ENCODE measurements at places on chromosomes 2 and 18.

DNA sequence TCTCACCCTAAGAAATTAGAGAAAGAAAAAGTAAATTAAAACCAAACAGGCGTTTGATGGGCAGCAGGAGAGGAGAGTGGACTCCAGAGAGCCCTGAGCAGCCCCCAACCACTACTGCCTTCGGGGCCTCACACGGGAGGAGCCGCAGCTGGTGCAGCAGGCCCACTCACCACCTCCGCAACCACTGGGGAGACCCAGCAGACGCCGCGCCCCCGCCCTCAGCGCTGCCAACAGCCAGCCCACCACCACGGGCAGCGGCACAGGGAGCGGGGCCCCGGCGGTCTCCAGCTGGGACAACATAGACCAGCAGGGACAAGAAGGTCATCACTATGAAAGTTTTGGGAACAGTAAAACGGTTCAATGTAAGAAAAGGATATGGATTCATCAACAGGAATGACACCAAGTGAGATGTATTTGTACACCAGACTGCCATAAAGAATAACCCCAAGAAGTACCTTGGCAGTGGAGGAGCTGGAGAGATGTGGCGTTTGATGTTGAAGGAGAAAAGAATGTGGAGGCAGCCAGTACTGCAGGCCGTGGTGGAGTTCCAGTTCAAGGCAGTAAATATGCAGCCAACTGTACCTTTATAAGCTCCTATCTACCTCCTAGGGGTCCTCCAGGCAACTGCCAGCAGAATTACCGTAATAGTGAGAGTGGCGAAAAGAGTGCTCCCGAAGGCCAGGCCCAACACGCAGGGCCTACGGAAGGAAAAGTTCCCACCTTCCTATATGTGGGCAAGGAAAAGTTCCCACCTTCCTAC lies 76.5 kb downstream of the OLA1 start:
- no peak for DNase-seq

- no peak for DNase-seq
Measured at GRCh38 chr2:141313972-141314371, 816.8 kb downstream of the LRP1B start.

DNA sequence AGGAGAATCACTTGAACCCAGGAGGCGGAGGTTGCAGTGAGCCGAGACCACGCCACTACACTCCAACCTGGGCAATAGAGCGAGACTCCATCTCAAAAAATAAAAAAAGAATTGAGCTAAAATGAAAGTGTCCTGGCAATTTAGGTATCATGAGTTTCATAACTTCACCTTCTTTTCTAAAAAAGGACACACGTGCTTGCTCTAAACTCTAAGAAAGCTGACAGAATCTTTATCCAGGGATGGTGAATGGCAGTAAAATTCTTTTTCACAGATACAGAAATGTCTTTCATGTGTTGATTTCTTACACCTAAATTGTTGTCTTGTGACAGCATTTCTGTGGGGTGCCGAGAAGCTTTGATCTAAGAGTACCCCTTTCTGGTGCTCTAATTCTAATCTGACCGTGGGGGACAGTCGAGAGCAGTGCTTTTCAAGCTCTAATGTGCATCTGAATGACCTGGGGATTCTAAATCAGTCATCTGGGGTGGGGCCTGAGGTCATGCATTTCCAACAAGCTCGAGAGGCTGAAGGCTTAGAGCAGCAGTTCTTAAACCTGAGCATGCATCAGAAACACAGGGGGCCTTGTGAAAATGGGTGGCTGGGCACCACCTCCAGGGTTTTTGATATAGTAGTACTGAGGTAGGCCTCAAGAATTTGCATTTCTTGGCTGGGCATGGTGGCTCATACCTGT lies 42.1 kb upstream of the REL start:
- DNase-seq = no peak

DNA sequence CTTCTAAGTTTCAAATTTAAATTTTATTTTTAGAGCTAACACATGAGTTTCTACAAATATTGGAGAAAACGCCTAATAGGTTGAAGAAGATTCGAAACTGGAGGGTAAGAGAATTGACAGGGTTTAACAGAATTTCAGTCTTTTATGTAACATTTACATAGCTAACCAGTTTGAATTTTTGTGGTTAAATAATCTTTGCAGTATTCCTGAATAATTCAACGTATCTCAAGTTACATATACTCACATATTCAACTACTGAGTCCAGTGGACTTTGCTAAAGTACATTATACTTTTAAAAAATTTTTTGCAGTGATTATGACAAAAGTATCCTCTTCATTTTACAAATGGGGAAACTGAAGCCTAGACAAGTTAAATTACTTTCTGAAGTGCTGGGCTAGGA lies 34.0 kb downstream of the CCNT2 start:
- DNase-seq = no peak

DNA sequence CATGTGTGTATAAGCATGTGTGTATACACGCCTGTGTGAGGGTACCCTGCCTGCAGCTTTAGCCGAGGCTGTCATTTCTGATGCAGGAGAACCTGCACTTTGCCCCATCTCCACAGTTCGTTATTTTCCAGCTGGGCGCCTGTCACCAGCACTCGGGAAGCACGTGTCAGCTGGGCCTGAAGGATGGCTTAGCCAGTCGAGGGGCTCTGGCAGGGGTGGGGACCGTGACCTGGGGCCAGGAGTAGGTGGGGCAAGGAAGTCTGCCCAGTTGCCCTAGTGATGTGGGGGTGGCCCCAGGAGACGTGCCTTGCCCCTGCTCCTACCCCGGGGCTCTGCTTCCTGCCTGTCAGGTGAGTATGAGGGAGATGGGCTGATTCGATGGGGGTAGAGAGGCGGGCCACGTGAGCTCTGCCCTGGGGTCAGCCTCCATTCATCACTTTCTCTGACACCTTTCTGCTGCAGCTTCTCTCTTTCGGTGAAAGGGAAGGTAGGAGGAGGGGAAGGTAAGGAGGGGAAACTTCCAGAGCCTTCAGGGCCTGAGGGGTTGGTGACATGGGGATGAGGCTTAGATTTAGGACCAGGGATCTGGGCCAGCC lies 130.6 kb upstream of the SKOR2 start:
- DNase-seq = no peak

- no peak for DNase-seq
Measured at GRCh38 chr2:205545971-205546816, 136.1 kb upstream of the NRP2 start.

GRCh38 chr2:100247256-100248043 lies 74.9 kb downstream of the LONRF2 start:
- peak; percentile 67 for DNase-seq

DNA sequence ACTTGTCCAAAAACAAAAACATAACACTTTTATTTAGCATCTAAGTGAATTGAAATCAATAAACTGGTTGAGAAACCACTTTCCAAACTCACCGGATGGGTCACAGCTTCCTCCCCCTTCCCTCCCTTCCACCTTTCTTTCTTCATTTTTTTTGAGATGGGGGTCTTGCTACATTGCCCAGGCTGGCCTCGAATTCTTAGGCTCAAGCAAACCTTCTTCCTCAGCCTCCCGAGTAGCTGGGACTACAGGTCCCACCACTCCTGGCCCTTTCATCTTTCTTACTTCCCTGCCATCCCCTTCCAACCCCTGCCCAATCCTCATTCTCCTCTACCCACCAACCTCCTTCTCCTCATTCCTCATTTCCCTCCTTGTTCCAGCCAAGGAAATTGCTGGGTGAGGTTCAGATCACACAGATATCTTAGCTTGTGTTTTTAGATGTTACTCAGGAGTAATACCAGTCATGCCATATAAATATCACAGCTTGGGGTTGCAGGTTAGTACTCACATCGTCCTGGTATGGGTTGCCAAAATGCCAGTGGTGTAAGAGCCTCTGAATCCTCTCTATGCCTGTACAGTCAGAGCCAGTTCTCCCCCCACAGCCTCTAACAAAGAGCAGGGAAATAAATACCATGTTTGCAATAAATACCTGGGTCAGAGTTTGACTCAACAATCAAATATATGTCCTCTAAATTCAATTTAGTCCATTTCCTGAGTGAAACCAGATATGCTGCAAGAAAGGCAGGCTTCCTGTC lies 132.7 kb upstream of the NDUFV2 start:
- DNase-seq = no peak

DNA sequence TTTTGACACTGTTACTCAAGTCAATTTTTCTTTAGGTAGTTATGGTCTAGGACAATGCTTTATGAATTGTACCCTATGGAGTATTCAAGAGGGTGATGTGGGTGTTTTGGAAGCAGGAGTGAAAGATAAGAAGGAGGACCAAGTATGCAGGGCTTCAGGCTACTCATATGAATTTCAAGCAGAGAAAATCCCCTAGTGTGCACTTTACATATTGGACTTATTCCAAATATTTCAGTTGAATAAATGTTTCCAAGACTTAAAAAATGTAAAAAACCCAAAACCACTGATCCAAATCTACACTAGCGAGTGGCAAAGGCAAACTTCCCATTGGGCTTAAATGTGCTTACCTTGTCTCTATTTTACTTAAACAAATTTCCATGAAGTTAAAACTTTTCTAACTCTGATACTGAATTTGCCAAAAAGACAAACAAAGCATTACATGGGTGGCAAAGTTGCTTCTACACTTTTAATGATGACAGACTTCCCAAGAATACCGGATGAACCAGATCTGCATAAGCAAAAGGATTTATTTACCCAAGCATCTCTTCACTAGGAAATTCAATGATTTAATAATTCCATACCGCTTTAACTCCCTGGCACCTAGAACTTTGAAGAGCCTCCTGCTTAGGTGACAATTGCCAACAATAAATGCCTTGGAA lies 1233.5 kb upstream of the NXPH2 start:
- no peak for DNase-seq

DNA sequence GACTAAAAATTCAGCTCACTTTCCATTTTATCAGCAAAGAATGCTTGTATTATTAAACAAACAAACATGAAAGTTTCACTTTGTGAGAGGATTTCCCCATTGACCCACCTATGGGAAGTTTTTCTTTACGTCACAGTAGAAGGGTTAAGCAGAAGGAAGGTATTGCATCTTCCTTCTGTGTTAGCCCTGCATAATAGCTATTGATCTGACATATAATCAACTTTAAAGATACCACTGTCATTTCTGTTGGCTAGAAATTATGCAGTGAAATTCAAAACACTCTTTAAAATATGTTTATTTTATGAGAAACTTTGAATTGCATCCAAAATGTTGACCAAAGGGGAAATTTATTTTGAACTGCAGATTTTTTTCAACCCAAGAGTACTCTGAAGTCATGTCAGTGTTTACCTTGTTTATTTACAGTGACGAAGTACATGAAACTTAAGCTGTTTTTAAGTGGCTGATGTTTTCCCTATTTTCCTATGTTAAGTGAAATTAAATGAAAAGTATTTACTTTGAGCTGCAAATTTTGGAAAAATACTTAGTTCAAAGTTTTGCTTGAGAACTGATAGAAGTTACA lies 566.4 kb downstream of the ZEB2 start:
- DNase-seq = no peak

- DNase-seq = no peak
Measured at GRCh38 chr18:23487738-23488570, 15.4 kb upstream of the RMC1 start.

GRCh38 chr2:240299710-240300068 lies 135.8 kb upstream of the GPC1 start:
- DNase-seq = peak; percentile 7

DNA sequence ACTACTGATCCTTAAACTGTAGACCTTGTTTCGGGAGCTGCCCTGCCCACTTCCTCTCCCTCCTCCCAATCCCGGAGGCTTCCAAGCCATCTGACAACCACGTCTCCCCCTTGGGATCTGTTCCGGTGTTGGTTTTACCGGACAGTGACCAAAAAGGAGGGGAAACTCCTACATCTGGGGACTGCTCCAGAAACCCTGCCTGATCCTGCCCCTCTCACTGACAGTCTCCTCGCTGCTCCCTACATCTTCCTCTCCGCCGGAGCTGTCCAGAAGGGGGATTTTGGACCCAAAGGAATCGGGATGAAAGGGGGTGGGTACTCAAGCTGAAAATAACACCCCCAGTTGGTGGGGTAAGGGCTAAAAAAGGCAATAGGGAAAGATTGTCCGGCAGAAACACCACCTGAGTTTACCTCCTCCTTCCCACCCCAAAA lies 1.5 kb downstream of the INO80D start:
- no peak for DNase-seq

DNA sequence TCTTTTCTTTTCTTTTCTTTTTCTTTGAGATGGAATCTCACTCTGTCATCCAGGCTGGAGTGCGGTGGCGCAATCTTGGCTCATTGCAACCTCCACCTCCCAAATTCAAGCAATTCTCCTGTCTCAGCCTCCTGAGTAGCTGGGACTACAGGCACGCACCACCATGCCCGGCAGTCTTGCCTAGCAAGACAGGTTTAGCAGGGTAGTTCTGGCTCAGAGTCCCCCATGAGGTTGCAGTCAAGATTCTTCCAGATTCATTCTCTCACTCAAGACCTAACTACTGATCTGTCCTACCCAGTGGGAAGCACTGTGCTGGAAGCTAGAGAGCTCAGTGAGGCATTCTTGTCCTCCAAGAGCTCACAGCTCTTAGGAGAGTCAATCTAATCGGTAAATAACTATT lies 17.6 kb upstream of the ZAP70 start:
- DNase-seq = no peak

- no peak for DNase-seq
Measured at GRCh38 chr2:187055463-187055862, 206.5 kb upstream of the ZSWIM2 start.

GRCh38 chr2:196750291-196750923 lies 49.1 kb downstream of the GTF3C3 start:
- DNase-seq = no peak

DNA sequence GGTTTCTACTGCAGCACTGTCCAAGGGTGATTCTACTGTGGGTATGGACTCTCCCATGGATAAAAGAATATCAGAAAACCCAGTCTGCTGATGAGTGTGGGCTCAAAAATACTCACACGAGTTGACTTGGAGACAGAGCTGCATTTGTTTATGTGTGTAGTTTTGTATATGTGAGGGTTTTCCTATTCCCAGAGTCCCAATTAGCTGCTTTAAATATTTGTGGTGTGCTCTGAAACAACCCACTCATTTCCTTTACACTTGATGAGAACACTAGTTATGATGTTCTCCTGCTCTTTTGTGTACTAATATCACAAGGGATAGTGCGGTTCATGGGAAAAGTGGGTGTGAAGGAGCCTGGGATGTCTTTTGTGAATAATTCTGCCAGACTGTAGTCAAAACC lies 337.3 kb downstream of the PLCL1 start:
- no peak for DNase-seq

GRCh38 chr18:76928179-76928868 lies 106.0 kb downstream of the ZNF236 start:
- no peak for DNase-seq

GRCh38 chr2:44623622-44624351 lies 262.0 kb downstream of the CAMKMT start:
- no peak for DNase-seq

GRCh38 chr2:62831729-62832128 lies 126.2 kb downstream of the EHBP1 start:
- no peak for DNase-seq

- DNase-seq = no peak
Measured at GRCh38 chr2:1671916-1672315, 72.4 kb downstream of the PXDN start.
